ENCODE measurements at places on chromosomes 7 and 10.

- no peak for DNase-seq
Observed at GRCh38 chr7:148914208-148914777, 30.2 kb upstream of the EZH2 start.

DNA sequence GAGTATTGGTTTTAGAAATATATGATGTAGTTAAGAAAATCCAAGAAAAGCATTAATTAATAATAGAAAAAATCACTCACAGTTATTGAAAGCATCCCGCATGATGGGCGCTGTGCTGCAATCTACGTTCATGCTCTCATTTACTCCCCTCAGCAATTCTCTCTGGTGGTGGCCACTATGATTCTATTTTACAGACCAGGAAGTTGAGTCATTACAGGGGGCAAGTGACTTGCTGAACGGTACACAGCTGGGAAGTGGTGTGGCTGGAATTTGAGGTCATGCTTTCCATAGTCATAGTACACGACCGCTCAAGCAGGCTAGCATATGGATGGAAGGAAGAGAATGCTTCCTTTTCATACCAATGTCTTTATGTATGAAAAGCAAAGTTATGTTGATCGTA is 117.4 kb downstream of the TES start:
- no peak for DNase-seq

GRCh38 chr10:116542007-116542677 is 3.6 kb upstream of the PNLIP start:
- DNase-seq: no peak

- no peak for DNase-seq
Observed at GRCh38 chr7:5456409-5456808, 32.8 kb upstream of the TNRC18 start.

GRCh38 chr7:159192013-159192412 is 47.3 kb upstream of the VIPR2 start:
- no peak for DNase-seq

- DNase-seq: no peak
Observed at GRCh38 chr7:44060948-44061644, 4.3 kb downstream of the PGAM2 start.

DNA sequence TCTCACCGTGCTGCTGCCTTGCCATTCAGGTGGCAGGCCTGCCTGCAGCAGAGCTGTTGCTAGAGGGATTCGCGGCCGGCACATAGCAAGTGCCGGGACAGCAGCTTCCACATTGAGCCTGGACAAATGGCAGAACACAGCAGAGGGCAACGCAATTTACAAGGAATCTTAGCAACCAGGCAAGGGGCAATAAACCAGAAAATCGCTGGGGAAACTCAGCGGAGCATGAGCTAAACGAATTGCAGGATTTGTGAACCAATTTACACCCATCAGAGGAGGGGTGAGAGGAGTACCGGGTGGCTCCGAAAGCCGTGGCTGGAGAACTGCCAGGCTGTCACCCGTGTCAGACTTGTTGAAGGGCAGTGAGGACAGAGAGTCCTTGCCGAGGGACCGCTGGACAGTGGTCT is 58.6 kb upstream of the LOXL4 start:
- no peak for DNase-seq

DNA sequence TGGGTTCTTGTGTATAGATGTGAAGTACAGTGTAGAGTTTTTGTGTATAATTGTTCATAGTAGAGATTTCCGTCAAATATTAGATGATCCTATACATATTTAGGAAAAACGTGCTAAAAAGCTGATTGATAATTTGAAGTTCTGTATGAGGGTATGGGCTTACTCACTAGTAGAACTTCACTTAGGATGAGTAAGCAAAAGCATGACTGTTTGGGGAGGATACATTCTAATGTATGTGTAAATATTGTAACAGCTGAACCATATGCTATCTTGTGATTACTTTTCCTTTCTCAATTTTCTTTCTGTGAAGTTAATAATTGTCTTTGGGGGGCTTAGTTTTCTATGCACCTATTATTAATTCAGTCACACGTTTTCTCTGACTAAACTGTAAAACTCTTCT is 53.2 kb upstream of the PDK4 start:
- DNase-seq: no peak

DNA sequence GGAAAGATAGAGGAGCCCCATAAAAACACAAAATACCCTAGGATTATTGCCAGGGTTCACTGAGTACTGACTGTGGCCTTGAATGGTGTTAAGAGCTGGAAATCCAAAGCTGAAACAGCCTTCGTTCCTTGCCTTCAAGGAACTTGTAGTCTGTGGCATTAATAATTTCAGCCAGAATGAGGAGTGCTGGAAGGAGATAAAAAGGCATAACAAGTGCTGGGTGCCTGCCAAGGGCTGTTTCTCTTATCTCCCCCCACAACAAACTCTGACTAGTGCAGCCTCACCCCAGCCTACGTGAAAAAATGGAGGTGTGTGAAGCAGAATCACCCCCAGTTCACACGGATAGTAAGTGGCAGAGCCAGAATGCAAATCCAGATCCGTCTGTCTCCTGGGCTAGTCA is 199.1 kb upstream of the LYZL2 start:
- no peak for DNase-seq

DNA sequence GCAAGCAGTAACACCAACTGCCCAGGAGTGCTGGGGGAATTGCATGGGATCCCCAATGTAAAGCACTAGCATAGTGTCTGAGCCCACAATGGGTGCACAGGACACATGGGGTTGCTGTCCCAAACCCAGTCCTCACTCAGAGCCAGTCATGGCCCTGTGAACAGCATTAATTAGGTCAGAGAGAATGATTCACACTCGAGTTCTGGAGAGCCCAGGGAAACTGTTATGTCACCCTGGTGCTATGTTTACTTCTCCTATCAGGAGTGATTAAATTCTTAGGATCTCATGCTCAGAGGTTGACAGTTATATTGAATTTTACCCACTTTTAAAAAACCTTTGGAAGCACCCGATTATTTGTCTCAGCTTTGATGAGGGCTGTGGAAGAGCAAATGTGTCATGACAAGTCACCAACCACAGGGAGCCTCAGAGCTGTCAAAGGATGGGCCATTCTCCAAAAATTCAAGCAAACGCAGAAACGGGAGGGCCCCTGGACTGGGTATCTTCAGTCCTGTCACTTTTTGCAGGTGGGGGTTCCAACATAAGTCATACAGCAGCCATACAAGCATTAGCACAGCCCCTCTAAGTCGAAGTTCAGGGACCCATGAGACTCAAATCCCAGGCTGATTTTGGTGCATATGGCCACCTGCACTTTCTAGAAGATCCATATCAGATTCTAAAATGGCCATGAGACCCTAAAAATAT is 1.3 kb upstream of the RASSF4 start:
- no peak for DNase-seq

DNA sequence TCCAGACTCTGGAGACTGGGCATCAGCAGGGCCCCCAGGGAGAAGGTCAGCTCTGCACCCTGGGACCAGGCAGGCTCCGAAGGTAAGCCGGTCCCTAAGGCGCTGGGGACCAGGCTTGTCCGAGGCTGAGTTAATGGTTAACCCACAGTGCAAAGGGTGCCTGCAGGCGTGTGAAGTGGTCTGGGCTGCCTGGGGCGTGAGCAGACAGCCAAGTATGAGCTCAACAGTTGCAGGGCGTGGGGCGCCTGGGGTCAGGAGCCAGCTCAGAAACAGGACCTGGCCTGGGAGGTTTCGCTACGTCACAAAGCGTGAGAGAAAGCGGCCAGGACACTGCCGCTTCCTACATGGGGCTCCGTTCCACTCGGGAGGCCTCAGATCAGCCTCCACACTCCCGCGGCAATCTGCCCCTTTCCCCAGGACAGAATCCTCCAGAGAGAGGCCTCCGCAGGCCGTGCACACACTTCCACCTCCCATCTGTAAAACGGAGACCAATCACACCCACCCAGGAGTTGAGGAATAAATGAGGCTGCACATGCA is 16.0 kb downstream of the PDGFA start:
- no peak for DNase-seq

DNA sequence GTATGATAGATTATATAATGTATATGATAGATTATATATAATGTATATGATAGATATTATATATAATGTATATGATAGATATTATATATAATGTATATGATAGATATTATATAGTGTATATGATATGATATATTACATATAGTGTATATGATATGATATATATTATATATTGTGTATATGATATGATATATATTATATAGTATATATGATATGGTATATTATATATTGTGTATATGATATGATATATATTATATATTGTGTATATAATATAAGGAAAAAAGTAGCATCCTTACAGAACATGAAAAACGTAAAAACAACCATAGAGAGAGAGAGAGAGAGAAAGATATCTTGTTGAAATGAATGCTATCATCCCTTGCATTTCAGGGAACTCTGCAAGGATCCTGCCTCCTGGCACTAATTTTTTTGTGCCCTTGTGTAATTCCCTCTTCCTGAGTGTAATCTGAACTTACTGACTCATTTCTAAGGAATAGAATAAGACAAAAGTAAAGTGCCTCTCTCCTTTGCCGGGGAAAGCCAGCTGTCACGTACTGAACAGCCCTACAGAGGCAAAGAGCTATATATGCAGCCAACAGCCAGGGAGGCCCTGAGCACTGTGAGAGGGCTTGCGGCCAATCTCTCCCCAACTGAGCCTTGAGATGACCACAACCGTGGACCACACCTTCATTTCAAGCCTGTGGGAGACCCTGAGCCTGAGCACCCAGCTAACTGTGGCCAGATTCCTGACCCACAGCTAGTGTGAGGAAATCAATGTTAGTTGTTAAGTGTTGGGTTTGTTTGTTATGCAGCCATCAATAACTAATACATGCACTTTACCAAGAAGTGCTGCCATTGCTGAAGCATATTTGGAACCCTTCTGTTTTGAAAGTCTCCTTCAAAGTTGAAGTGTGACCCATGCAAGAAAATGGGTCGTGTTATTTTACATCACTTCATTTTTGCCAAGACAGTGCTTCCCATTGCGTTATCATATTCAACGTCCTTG is 61.1 kb upstream of the EZH2 start:
- DNase-seq: no peak

DNA sequence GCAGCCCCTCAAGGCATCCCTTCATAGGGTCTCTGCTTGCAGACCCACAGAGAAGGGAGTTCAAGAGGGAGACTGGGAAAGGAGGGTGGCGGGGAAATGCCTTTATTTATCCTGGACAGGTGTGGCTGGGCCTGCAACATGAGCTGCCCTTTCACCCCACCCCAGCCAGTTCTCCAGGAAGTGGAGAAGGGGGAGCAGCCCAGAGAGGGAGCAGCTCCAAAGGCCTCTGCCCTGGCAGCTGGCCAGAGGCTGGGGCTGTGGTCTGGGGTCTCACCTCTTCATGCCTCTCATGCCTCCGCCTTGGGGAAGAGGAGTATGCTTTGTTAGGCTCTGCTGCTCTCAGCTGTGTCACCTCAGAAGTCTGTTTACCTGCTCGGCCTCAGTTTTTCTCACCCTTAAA is 3.1 kb downstream of the LDB3 start:
- no peak for DNase-seq

Data from stimulated activated CD8-positive, alpha-beta memory T cell treated with anti-CD3 and anti-CD28 coated beads, Interleukin-7, amount 100 ng/mL, for 1 hour (primary cell).